ENCODE measurements at places on chromosomes 4 and X. TPM values are rescaled to one million over a fixed set of nuclear protein-coding genes. Genes with fewer than 3 reads are reported as not detected.

- DNase-seq: no peak
Observed at GRCh38 chr4:186762865-186763264, 39.2 kb upstream of the FAT1 start.

- no peak for DNase-seq
Observed at GRCh38 chrX:10945498-10945897, 165.6 kb upstream of the HCCS start.

- no peak for DNase-seq
Observed at GRCh38 chr4:168755598-168756477, 254.2 kb downstream of the CBR4 start.

Gene TLR10
- not detected for total RNA-seq

Gene SHROOM4
- 0.96 TPM for total RNA-seq

- no peak for DNase-seq
Observed at GRCh38 chr4:97432551-97432950, 710.7 kb downstream of the STPG2 start.

- DNase-seq: no peak
Observed at GRCh38 chr4:32191961-32192360, 1471.8 kb downstream of the PCDH7 start.

DNA sequence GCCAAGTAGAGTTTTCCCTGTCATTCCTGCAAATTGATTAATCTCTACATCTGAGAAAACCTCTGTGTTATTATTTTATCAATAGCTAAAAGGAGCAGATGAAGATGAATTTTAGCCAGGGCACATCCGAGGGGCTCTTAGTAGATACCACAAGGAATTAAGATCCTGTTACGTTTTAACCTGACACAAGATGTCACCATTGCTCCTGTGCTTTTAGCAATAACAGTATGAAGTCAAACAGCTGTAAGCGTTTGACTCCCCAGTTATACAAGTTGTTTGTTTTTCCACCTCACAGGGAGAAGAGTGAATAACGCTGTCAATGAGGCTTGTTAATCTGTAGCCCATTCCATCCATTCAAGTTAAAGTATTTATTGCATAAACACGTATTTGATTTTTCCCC is 76.0 kb upstream of the AP1S2 start:
- DNase-seq: no peak

Gene CC2D2A
- total RNA-seq: 13.3 TPM

Gene GRIA3
- total RNA-seq: 9.7 TPM

GRCh38 chr4:79178760-79179159 is 147.1 kb downstream of the NAA11 start:
- no peak for DNase-seq

Gene GPR119
- not detected for total RNA-seq

GRCh38 chrX:111719426-111720210 is 38.6 kb downstream of the ALG13 start:
- DNase-seq: no peak

GRCh38 chrX:70470850-70471289 is 26.2 kb downstream of the DLG3 start:
- DNase-seq: no peak

Data from glutamatergic neuron (in vitro differentiated cells).